ENCODE measurements at places on chromosomes 11 and 22.
A peak's percentile ranks its signal among the peaks of the same experiment; 100 is the strongest.

DNA sequence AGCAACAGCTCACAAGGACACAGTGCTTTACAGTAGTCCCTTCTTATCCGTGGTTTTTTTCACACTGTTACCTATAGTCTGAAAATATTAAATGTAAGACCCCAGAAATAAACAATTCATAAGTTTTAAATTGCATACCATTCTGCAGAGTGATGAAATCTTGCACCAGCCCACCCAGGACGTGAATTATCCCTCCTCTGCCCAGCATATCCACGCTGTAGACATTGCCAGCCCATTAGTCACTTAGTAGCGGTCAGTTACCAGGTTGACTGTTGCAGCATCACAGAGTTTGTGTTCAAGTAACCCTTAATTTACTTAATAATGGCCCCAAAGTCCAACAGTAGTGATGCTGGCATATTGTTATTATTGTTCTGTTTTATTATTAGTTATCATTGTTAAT lies 3.6 kb downstream of the CLTCL1 start:
- no peak for DNase-seq

DNA sequence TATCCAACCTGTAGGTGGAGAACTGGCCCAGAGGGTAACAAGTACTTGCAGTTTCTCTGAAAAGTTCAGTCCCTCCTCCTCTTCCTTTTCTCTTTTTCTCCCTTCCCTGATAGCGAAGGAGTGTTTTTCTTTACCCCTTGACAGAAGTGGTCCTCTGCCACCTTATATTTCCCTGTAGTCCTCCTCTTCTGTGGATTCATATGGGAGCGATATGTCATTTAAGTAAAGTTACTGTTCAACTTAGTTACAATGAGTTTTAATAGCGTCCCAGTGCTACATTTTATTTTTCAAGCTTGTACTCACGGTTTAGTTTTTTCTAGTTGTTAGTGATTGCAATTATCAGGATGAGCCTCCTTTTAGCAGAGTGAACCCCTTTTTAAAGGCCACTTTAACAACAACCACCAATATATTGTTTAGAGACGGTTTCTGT lies 1.4 kb downstream of the PCF11 start:
- DNase-seq, result no peak

DNA sequence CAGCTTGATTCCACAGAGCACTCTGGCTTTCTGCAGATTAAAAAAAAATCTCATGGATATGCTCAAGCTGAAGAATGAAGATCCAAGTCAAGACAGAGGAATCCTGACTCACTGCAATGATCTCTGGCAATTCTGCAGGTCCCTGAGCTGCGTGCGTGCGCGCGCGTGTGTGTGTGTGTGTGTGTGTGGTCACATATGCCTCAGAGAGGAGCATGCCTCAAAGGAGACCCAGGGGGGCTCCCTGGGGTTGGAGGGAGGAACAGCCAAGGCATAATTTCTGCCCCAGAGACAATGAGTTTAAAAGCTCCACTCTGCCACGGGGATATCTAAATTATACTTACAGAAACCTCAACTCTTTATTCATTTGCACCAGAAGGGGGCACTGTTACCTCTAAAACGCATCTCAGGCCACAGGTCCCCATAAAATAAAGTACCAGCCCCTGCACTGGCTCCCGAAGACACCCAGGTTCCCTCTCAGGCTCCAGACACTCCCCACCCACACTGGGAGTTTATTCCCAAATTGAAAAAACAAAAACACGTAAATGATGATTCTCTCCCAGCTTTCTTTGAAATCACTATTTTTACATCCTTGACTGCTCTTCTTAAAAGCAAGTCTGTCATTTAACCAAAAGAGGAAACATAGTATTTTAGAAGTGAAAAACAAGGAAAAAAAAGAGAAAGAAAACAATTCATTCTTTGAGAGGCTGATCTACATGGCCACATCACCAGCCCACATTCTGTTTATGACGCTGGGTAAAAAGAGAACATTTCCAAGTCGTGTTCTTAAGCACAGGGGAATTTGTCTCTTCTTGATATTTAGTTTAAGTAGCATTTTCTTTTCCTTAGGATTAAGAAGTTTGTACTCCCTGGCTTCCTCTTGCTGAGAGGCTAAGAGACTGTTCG lies 401.0 kb downstream of the LARGE1 start:
- DNase-seq, result peak; percentile 32

GRCh38 chr22:22681221-22681739 lies 36.9 kb downstream of the GGTLC2 start:
- DNase-seq, result no peak

DNA sequence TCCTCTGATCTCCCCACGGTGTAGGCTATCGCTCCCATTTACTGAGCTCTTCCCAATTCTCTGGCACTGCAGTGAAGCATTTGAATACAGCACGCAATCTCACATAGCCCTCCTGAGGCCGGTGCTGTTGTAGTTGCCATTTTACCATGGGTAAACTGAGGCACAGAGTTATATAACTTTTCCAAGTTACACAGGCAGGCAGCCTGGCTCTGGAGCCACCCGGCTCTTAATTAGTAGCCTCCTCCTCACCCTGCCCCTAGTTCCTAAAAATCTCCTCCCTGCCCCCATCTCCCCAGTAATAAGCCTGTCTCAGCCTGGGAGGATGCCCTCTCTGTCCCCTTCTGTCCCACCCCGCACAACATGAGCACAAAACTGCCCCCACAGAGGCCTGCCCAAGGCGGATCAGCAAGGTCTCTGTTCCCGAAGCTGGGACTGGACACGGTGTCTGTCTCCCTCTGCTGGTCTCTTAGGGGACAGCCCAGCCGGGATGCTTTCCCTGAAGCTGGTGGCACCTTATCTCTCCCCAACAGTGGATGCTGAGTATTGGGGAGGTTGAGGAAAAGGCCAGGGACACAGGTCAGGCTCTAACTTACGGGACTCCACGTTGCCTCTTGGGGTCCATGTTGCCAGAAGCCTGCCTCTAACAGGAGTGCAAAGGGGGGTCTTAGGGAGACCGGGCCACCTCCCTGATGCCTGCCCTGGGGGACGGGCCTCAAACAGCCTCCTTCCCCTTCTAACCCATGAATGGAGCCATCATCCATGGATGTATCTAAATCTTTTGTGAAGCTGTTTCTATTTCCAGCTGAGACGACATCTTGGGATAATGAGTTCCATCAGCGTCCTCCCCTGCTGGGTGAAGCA lies 9.1 kb upstream of the CLCF1 start:
- DNase-seq, result peak; percentile 88

GRCh38 chr11:46050003-46050461 lies 71.2 kb downstream of the PHF21A start:
- DNase-seq, result no peak

DNA sequence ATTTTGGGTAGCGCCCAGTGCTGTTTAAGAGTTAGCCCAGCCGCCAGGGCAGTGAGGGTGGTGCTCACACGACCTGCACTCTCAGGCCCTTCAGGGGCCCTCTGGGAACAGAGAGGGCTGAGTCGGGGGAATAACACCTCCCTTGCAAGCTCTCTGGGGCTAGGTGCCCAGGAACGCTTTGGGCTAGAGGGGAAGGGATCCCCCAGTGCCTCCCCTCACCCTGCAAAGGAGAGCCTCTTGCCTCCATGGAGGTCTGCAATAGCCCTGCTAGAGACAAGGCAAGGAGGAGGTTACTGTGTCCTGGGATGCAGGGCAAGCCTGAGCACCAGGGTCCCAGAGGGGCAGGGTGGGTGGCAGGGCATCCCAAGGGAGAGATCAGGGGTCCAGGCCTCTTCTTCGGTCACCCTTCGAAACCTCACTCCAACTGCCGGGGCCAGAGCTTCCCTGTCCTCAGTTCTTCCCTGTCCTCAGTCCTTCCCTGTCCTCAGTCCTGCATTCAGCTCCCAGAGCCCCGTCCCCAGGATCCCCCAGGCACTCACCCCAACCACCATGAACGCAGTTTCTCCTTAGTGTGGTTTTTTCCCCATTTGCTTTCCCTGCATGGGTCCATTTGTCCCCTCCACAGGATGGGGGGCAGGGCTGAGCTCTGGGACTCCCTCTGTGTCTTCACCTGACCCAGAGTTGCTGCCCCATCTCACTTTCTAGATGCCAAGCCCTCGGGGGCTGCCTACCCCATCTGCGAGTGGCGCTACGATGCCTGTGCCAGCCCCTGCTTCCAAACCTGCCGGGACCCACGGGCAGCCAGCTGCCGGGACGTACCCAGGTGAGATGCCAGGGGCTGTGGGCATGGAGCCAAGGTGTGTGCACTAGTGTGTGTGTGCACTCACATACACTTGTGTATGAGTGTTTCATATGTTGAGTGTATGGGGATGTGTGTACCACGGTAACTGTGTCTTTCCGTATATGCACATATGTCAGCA lies 60.8 kb downstream of the OTOG start:
- no peak for DNase-seq

DNA sequence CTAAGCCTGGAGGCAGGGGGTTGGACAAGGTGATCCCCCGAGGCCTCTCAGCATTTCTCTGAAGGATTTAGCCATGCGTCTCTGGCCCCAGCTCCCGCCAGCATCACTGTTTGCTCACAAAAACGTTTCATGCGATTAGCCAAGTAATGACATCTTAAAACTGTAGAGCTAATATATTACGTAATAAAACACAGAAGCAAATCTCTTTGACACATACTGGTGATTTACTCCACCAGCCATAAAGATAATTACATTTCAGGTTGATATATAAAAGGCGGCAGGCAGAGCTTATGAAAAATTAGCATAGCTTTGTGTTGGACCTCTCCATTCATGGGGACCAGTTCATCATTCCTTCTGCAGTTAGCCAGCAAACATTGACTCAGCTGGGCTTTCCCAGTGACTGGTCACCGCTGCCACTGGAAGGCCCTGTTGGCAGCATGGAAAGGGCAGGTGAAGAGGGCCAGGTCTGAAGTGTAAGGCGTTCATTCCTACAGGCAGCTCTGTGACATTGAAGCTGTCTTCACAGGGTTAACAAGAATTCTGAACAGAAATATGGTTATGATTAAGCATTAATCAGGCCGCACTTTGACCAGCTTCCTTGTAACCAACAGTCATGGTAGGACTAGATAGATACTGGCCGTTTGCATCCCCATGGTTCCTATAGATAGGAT lies 150.3 kb downstream of the NECTIN1 start:
- no peak for DNase-seq

GRCh38 chr22:27312966-27313855 lies 488.3 kb downstream of the MN1 start:
- DNase-seq, result peak; percentile 19

- DNase-seq, result no peak
Observed at GRCh38 chr11:44416776-44417175, 106.8 kb upstream of the ALX4 start.

DNA sequence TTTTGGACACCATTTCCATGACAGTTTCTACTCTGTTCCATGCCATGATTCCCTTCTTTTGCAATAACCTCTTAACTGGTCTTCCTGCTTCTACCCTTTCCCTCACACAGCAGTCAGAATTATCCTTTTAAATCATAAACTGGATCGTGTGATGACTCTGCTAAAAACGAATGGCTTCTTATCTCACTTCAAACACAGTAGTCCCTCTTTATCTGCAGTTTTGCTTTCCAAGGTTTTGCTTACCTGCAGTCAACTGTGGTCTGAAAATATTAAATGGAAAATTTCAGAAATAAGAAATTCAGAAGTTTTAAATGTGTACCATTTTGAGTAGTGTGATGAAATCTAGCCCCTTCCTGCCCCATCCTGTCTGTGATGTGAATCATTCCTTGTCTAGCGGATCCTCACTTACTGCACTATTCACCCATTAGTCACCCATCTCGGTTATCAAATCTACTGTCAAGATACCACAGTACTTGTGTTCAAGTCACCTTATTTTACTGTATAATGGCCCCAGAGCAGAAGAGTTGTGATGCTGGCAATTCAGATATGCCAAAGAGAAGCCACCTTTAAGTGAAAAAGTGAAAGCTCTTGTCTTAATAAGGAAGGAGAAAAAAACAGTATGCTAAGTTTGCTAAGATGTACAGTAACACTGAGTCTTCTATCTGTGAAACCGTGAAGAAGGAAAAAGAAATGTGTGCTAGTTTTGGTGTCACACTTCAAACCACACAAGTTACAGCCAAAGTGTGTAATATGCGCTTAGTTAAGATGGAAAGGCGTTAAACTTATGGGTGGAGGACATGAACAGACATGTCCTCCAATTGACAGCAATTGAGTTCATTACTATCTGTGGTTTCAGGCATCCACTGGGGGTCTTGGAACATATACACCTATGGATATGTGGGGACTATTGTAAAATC lies 283.0 kb downstream of the DDX10 start:
- no peak for DNase-seq

DNA sequence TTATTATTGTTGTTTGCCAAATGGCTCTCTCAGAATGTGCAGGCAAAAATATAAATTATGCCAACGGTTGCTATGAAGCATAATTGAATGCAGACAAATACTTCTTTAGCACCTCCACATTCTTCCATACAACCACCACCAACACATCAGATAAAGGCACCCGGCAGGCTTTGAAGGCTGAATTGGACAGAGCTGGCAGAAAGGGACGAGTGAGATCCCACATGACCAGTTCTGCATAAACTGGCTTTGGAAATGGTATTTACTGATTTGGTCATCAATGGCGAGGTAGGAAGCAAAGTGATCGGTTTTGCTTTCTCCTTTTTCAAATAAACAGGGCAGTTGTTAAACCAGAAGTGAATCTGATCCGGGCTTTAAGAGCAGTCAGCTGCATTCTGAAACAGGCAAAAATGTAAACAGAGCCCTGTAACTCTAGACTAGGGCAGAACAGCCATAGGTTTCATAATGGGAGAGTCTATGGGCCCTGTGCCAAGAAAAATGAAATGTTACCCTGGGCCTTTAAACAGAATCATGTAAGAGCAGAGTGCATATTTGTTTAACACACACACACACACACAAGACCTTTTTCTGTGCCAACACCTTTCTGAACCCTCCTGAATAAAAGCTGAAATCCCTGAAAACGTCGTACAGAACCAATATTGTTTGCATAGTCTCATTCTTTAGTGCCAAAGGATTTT lies 97.7 kb downstream of the MPPED2 start:
- peak; percentile 5 for DNase-seq

DNA sequence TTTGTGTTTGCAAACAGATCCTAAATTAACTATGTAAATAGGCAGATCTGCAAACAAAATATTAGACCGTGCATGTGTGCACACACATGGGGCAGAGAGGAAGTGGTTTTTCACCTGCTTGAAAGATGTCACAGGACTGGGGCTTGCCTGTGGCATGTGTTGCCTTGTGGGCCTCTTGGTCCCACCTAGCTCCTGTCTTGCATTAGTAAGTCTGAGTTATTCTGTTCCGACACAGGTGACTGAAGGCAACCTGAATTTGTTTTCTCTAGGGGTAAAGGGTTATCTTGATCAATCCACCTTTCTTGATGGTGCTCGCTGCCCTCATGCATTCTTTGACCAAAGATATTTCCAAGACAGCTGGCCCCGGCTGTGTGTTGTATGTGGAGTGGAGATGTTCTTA lies 667.5 kb downstream of the NTM start:
- no peak for DNase-seq
